ENCODE measurements at places on chromosomes 16 and 17.

- no peak for DNase-seq
These were observed at the start of gene TUBG2 for GRCh38 chr17:42659079-42659931. Gene TUBG2, plus strand, starts transcription at chr17:42659284. Its CDS starts 220 bp downstream, at chr17:42659504.

DNA sequence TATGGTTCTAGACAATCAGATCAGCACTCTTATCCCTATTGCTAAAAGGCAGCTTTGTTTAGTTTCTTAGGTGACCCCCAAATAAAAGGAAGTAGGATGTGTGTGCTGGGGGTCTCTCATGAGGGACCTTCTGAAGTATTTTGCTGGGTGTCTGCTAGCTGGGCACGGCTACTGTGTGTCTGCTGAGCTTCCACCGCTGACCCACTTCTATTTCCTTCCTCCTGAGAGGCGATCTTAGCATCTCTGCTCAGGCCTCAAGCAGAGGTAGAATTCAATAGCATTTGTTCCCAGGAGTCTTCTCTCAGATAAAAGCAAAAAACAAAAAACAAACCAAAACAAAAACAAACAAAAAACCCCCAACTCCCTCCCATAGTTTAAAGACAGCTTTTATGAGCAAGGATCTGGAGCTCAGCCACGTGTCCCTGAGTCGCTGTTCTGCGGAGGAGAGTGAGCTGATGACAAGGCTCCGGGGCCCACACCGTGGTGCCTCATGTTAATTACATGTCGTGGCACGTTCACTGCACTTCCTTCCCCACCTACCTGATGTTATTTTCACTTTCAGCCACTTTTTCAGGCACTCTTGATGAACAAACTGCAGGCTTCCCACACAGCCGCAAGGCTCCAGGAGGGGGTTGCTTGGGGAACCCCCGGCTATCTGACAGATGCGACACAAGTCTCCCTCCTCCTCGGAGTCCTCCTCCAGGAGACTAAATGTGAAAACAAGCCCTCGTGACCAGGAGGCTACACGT is 83.5 kb downstream of the MARCHF10 start:
- no peak for DNase-seq

GRCh38 chr17:77352996-77353395 is 212.2 kb downstream of the SEC14L1 start:
- no peak for DNase-seq

GRCh38 chr17:46774108-46774737 is 44.3 kb downstream of the WNT3 start:
- no peak for DNase-seq

- no peak for DNase-seq
These were observed 901.6 kb upstream of the GOT2 start for GRCh38 chr16:59635674-59636073.

DNA sequence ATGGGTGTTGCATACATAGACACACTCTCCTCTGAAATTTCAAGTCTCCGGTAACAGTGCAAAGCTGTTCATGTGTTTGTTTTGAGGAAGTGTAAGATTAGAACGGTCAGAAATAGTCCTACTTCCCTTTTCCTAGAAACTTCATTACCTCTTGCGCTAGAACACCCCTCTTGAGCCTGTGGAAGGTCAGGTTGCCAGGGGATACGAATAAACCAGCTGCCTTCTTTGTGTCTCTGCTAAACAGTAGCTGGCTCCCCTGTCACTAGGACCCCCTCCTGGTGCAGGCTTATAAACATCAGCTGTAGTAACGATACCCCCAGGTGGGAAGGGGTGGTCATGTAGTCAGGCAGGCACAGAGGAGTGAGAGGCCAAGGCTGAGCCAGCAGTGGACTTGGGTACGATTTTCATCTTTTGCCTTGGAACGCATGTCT is 113.4 kb upstream of the RCVRN start:
- no peak for DNase-seq

GRCh38 chr17:63295839-63296590 is 150.1 kb downstream of the CYB561 start:
- DNase-seq = no peak

- DNase-seq = no peak
These were observed 17.1 kb downstream of the SGCA start for GRCh38 chr17:50182783-50183420.

DNA sequence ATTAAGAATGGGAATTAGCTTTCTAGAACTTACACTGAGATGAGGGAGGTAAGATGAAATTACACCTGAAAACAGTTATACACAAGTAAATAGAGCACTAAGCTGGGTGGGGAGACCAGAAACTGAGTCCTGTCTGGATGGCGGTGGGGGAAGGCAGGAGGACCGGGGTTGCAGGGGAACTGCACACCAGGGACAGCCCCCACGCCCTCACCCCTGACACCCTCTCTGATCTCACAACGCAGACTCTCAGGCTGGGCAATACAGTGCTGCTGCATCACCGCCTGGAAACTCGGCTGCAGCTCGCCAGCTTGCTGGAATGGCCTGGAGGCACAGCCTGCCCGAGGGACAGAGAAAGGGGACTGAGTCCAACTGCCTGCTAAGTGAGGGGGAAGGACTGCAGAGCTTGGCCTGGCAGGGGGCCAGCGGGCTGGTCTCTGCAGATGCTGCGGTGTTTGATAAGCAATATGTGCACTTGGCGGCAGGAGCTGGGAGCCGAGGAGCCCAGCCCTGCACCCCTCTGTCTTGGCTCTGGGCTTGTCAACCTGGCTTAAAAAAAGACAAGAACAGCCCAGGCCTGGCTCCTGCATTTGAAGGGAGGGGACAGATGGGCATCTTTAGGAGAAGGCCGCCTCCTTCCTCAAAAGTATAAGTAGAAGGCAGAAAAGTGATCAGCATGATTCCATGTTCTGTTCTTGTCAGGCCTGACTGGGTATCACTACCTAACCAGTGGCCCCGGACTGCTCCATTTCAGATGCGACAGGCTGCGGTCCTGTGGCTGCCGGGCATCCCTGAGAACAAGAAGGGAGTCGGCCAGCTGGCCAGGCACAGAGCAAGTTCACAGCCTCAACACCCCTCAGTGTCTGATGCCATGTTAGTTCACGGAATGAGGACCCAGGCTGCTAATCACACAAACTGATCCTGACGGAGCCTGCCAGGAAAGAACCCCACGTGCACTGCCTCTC is 30.2 kb downstream of the SPHK1 start:
- no peak for DNase-seq

DNA sequence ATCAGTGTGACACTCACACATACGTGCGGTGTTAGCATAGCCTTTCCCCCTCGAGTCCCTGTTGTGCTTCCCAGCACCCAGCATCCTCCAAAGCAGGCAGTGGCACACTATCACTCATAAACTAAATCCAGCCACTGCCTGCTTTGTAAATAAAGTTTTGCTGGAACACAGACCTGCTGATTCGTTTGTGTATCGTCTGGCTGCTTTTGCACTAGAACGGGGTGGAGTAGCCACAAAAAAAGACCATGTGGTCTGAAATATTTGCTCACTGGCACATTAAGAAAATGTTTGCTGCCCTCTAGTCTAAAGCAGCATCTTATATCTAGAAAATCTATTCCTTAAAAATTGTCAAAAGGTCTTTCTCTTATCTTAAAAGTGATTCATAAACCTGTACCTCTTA is 341.2 kb upstream of the ZFHX3 start:
- no peak for DNase-seq

- no peak for DNase-seq
These were observed 10.5 kb downstream of the DBNDD1 start for GRCh38 chr16:90008708-90009145.

DNA sequence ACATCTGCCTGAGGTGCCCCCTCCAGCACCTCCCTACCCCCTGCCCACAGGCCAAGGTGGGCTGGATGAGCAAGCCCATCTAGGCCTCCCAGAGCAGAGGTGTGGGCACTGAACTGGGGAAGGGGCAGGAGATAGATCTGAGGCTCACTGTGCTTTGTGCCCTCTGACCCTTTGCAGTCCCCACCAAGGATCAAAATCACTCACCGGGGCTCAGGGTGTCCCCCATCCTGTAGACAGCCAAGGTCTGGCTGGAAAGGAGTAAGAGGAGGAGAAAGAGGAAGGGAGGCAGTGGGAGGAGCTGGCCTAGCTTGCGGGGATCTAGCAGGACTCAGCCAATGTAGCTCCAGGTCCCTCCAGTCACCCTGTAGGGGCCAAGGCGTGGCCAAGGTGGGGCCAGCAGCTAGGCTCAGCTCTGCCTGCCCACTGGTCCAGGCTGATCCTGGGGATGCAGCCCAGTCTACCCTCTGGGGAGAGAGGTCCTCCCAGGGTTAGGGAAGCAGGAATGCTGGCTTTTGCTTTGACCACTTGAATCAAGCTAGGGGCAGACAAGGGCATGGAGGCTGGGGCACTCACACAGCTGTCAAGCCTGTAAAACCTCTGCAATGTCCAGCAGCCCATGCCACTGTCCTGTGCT is 1.8 kb downstream of the SLC12A4 start:
- DNase-seq = no peak

DNA sequence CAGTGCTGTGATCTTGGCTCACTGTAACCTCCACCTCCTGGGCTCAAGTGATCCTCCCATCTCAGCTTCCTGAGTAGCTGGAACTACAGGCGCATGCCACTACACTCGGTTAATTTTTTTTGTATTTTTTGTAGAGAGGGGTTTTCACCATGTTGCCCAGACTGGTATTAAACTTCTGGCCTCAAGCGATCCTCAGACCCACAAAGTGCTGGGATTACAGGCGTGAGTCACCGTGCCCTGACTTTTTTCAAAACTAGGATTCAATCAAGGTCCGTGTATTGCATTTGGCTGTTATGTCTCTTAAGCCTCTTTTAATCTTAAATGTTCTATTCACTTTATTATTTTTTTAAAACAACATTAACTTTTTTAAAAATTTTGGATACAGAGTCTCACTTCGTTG is 4.3 kb upstream of the CCL22 start:
- no peak for DNase-seq

DNA sequence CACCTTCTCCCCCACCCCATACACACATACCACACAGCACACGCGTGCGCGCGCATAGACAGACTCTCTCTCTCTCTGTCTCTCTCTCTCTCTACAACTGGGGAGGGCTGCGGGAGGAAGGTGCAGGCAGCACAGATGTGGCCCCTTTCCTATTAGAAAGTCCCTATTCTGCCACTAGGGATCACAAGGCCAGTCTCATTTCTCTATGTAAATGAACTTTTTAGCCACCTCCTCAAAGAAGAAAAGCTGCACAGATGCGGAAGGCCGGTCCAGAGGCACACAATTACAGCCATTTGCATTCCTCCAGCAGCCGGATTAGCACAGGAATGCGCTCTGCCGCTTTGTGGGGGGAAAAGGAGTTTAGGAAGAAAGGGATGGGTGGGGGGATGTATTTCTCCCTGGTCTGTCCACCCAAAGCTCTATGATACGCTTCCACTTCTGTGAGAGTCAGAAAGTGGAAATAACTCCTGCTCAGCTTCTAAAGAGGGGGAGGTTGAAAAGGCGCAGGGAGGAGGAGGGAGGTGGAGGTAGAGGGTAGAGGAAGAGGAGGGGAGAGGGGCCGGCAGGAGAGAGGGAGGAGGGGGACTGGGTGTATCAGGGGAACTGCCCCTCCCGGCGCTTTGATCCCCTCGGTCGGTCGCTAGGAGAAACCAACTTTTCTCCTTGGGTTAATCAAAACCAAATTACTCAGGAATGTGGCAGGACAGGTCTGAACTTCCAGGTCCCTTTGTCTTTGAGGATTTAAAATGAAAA is 11.7 kb downstream of the ZFHX3 start:
- DNase-seq = no peak

GRCh38 chr17:82876602-82877379 is 37.0 kb upstream of the ZNF750 start:
- DNase-seq = no peak

GRCh38 chr17:18246880-18247612 is 11.5 kb downstream of the FLII start:
- no peak for DNase-seq

- DNase-seq = no peak
These were observed 34.6 kb downstream of the TBCD start for GRCh38 chr17:82786427-82786826.

DNA sequence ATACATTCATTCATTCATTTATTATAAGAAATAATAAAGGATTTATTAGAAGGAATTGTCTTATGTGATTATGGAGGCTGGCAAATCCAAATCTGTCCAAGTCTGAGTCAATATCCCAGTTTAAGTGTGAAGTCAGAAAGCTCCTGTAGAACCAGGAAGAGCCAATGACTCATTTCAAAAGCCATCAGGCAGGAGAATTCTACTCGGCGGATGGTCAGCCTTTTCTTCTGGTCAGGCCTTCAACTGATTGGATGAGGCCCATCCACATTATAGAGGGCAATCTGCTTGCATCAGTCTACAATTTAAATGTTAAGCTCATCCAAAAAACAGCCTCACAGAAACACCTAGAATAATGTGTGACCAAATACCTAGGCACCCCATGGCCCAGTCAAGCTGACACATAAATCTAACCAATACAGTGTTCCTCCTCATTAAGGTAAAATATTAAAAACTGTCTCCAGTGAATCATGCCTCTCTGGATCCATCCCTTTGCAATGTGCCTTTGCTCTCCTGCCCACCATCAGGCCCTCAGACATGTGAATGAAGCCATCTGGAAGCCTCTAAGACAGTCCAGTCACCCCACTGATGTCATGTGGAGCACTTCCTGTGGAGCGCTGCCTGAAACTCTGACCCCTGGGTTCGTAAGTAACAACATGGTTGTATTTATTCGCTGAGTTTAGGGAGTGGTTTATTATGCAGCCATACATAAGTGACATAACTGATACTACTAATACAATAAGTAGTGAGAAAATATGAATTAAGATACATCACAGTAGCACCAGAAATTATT is 69.2 kb upstream of the WSB1 start:
- DNase-seq = no peak

- DNase-seq = no peak
These were observed 67.7 kb downstream of the HLF start for GRCh38 chr17:55332296-55333041.

DNA sequence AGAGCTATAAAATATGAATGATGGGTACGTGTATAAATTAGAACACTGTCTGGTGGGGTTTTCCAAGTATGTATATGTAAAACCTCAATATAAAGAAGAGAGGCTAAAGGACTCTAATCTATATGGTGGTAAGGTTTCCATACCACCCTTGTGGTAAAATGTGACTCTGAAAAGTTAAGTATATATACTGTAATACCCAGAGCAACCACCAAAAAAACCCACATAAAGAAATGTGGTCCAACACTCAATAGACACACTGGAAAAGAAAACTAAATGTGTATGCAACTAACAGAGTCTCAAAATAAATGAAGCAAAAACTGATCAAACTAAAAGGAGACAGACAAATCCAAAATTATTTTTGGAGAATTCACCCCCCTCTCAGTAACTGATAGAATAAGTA is 72.2 kb downstream of the XPO6 start:
- no peak for DNase-seq

DNA sequence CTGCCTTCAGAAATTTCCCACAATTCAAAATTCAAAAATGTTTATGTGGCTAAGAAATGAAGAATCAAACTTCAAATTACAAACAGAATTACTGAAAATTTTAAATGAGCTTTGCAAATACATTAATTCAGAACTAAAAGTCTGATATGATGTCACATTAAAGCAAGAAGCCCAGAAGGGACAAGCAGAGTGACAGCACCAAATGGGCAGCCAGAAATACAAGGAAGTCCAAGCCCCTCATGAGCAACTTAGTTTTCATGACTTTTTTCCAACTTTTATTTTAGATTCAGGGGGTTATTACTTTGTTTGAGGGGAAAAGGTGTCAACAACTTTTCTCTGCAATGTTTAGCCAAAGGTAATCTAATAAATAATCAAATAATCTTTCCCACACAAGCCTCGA is 21.5 kb downstream of the UBE2G1 start:
- DNase-seq = no peak
